ENCODE measurements at places on chromosomes 11 and 22. TPM values are rescaled to one million over a fixed set of nuclear protein-coding genes. Genes with fewer than 3 reads are reported as not detected.

DNA sequence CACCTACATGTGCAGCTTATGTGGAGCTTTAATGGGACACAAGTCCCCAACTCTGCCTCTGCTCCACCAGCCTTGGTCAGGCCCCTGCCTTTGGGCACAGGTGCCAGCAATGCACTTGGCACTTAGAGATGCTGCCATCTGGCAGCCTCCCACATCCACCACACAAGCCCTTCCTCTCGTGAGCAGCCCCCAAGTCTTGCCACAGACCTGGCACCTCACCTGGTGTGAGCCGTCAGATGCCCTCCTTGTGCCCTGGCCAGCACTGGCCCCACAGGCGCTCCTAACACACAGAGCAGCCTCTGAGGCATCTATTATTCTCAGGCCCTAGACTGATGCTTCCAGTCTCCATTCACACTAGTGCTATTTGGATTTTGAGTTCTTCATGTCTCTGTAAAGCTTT is 24.5 kb upstream of the SERPIND1 start:
- no peak for DNase-seq

DNA sequence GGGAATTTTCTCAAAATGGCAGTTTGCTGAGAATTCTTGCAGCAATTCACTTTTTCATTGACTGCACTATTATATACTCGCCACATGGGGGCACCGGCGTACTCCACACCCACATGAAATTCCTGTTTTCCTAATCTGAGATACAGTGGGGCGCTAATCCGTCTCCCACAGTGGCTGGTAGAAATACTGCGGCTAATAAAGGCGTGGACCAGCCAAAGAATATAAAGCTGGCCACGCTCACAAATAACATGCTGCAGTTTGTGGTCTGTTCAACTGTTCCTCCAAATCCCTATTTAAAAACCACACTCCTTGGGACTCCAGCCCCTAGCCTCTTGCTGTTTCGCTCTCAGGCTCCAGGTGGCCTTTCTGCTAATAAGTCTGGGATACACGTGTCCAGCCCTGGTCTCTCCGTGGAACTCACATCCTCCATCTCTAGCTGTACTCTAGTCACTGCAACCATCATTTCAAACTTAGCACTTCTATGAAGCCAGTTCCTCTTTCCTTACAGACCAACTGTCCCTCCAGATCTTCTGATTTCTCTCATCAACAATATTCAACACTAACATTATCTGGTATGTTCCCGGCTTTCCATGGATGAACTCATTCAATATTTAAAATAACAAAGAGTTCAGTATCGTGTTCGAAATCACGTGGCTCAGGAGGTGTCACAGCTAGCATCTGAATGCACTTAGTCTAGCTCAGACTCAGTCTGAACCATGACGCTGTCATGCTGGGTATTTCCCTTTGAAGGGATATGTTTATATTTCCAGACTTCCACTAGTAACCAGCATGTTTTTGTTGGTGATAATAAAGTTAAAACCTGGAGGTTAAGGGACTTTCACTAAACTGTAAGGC is 22.0 kb downstream of the TBRG1 start:
- DNase-seq, result peak; percentile 38

- DNase-seq, result no peak
These were observed 4.4 kb upstream of the PYGM start for GRCh38 chr11:64764040-64764611.

- no peak for DNase-seq
These were observed 16.8 kb downstream of the DNAL4 start for GRCh38 chr22:38777087-38777671.

DNA sequence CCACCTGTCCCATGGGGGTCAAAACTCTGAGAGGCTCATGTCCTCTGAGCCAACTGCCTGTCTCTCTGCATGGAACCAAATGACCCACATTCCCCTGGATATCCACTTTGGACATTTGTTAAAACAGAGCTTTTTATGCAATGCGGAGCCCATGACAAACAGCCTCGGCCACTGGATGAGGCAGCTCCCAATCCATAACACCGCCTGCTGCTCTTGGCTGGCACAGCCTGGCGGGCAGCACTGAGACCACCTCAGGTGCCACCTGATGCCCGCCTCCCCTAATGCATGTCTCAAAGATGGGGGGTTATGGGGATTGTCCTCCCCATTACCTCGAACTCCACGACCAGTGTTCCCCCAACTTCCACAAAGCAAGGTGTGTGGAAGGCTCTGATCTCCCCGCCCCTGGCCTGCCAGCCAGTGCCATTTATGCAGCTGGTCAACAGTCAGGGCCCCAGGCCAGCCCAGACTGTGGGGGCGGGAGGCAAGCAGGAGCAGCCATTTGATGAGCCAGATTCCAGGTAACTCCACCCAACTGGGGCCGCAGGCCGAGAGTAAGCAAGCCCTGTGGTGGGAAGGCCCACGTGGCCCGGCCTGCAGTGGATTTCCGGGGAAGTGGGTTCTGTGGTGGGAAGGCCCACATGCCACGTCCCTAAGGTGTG is 84.2 kb downstream of the PHF21B start:
- no peak for DNase-seq

DNA sequence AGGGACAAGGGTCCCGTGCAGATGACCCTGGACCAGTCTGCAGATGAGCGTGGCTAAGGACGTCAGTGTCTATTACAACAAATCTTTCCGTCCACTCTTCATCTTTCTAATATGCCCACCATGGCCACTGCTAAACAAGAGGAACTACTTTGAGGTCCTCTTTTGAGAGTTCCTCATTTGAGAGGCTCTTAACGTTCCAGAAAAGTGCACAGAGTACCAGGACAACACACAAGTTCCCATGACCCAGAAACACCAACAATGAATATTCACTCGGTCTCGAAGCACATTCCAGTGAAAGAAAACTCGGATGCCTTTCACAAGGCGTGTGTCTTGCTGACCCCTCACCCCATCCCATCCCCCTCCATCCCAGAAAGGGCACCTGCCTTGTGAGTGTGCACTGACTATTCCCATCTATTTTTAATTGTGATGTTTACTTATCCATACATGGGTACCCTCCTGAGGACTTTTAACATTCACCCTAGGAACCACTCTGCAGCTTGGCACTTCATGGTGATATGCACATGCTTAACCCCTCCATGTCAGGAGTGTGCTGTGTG is 157.0 kb downstream of the SHANK2 start:
- no peak for DNase-seq

- no peak for DNase-seq
These were observed 8.4 kb upstream of the ST14 start for GRCh38 chr11:130151196-130151595.

DNA sequence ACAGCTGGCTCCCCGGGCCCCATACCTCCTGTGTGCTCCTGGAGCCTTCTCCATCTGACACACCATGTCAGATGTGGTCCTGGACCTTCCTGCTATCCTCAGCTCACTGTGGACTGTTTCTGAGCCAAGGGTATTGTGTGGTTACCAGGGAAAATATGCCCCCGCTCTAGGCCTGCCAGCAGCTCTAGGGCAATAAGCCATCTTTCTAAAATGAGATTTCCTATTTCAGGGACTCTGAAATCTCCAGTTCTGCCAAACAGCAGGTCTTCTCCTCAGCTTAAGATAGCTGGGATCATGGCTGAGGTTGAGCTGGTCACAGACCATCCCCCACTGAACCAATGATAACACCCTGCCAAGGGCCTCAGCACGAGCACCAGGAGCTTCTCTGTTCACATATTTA is 227.6 kb downstream of the ST3GAL4 start:
- no peak for DNase-seq

DNA sequence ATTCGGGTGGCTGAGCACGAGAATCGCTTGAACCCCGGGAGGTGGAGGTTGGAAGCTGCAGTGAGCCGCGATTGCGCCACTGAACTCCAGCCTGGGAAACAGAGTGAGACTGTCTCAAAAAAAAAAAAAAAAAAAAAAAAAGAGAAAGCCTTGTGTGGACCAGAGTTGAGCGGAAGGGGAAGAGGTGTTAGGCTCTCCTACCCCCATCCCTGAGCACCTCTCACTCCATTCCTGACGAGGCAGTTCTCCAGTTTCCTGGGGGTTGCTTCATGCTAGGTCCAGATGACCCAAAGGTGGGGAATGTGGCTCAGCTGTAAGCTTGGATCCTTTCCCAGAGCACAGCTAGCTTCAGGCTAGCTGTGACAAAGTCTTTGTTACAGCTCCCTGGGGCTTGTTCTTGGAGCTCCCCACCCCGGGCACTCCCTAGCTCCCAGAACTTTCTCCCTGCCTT is 8.8 kb upstream of the DNAL4 start:
- peak; percentile 68 for DNase-seq

- no peak for DNase-seq
These were observed 387.4 kb upstream of the CADM1 start for GRCh38 chr11:115891581-115891980.

- DNase-seq, result peak; percentile 64
These were observed at the start of gene AMOTL1 for GRCh38 chr11:94767701-94768601. Gene AMOTL1 (plus strand): TSS chr11:94768356. CDS start chr11:94768512, 156 bp downstream.

GRCh38 chr11:96373826-96374225 is 15.9 kb downstream of the CCDC82 start:
- DNase-seq, result no peak

- no peak for DNase-seq
These were observed 227.5 kb upstream of the NARS2 start for GRCh38 chr11:78802058-78802761.

DNA sequence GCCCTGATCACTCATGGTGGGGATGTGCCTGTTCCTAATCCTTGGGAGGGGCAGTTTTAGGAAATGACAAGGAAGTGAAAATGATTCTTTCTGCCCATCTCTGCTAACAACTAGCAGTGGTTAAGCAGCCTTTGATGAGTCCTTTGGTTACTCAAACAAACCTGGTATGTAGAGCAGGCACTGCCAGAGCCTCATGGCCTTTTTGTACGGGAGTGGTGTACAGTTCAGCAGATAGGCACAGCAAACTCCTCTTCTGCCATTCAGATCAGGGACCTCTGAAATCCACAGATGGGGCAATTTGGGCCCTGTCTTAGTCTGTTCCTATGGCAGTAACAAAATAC is 66.2 kb downstream of the FZD4 start:
- DNase-seq, result no peak

- no peak for DNase-seq
These were observed 855.9 kb downstream of the TBC1D22A start for GRCh38 chr22:47618180-47619010.

Gene MIOX
- not detected for total RNA-seq

Gene SGSM1
- not detected for total RNA-seq

Gene VPREB1
- total RNA-seq, result not detected

Gene UVRAG
- 19.3 TPM for total RNA-seq

Gene DERL3
- total RNA-seq, result 0.79 TPM

Data from A172 (cell line).